ENCODE measurements at places on chromosomes 12 and 14. TPM values are rescaled to one million over a fixed set of nuclear protein-coding genes. Genes with fewer than 3 reads are reported as not detected.

The RTRAF gene
- total RNA-seq = 36.6 TPM

The CPNE8 gene
- total RNA-seq = 4.4 TPM

The NEUROD4 gene
- total RNA-seq = not detected

The TAS2R46 gene
- total RNA-seq = 6.1 TPM

The PLEKHG7 gene
- 1.0 TPM for total RNA-seq

The GRIN2B gene
- 0.67 TPM for total RNA-seq

The BICDL1 gene
- total RNA-seq = 14.7 TPM

The ABCC9 gene
- 3.7 TPM for total RNA-seq

GRCh38 chr12:92290350-92290695 lies 144.7 kb upstream of the BTG1 start:
- no peak overlapping the region for H3K4me3 ChIP-seq
- no peaks in the 10 kb centered on the region for H3K36me3 ChIP-seq

- H3K27ac ChIP-seq = no peak overlapping the region
- no peak for DNase-seq
- H3K4me3 ChIP-seq = no peak overlapping the region
- H3K36me3 ChIP-seq = no peaks in the 10 kb centered on the region
Observed at GRCh38 chr14:54174457-54174856, 217.8 kb upstream of the BMP4 start.

- H3K27ac ChIP-seq = no peak overlapping the region
- DNase-seq = no peak
- peaks cover 4% of the 10 kb centered on the region for H3K36me3 ChIP-seq
- no peak overlapping the region for H3K4me3 ChIP-seq
- no peaks in the 10 kb centered on the region for H3K27me3 ChIP-seq
Observed at GRCh38 chr12:56709759-56710376, 15.2 kb downstream of the NACA start.

DNA sequence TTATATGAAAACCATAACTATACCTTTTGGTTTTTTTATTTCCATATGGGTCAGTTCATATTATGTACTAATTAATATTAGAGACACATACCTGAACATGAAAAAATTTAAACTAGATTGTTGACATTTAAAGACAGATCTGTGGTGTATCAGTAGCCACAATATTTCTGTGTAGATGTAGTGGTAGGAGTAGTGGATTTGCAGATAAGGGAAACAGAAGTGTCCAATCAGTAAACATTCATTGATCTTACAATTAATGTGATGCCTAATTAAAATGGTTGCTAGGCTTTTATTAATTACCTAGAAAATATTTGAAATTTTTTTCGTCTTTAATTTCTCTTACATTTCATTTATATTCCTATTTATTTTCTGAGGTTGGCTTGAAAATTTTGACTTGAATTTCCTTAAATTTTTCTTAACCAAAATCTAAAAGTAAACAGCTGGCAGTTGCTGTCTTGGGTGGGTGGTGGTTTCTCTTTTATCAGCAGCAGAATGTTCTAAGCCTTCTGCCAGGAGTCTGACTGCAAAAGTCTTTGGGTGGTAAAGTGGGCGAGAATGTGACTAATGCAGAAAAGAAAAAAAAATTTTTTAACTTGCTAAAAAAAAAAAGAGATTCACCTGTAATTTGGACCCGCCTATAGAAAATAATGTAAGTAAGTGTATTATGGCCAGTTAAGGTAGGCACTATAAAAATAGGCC lies 2.4 kb downstream of the FGFR1OP2 start:
- H3K27ac ChIP-seq = no peak overlapping the region
- no peaks in the 10 kb centered on the region for H3K36me3 ChIP-seq
- no peaks in the 10 kb centered on the region for H3K27me3 ChIP-seq
- no peak overlapping the region for H3K4me3 ChIP-seq

GRCh38 chr12:94779485-94779884 lies 129.1 kb upstream of the TMCC3 start:
- no peak overlapping the region for H3K4me3 ChIP-seq
- DNase-seq = no peak
- no peaks in the 10 kb centered on the region for H3K4me1 ChIP-seq
- H3K36me3 ChIP-seq = no peaks in the 10 kb centered on the region
- no peak overlapping the region for H3K27ac ChIP-seq
- no peaks in the 10 kb centered on the region for H3K27me3 ChIP-seq

GRCh38 chr12:117897372-117898161 lies 71.2 kb downstream of the KSR2 start:
- no peak for DNase-seq
- no peaks in the 10 kb centered on the region for H3K36me3 ChIP-seq
- H3K4me3 ChIP-seq = no peak overlapping the region
- no peaks in the 10 kb centered on the region for H3K4me1 ChIP-seq
- no peaks in the 10 kb centered on the region for H3K27me3 ChIP-seq

- no peak overlapping the region for H3K4me3 ChIP-seq
- H3K27ac ChIP-seq = no peak overlapping the region
- H3K4me1 ChIP-seq = no peaks in the 10 kb centered on the region
- no peak for DNase-seq
- no peaks in the 10 kb centered on the region for H3K36me3 ChIP-seq
Observed at GRCh38 chr12:15721316-15722115, 67.7 kb downstream of the EPS8 start.

DNA sequence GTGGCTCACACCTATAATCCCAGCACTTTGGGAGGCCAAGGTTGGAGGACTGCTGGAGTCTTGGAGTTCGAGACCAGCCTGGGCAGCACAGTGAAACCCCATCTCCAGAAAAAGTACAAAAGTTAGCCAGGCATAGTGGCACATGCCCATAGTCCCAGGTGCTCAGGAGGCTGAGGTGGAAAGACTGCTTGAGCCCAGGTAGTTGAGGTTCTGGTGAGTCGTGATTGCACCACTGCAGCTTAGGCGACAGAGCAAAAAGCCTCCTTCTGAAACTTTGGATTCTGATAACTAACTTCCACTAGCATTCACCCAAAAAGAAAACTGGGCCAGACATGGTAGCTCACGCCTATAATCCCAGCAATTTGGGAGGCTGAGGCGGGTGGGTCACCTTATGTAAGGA lies 6.6 kb downstream of the BTBD7 start:
- no peak overlapping the region for H3K27ac ChIP-seq
- no peaks in the 10 kb centered on the region for H3K27me3 ChIP-seq
- DNase-seq = no peak
- no peak overlapping the region for H3K4me3 ChIP-seq
- H3K4me1 ChIP-seq = peaks cover 5% of the 10 kb centered on the region

GRCh38 chr12:75457191-75457590 lies 23.4 kb upstream of the GLIPR1 start:
- no peak overlapping the region for H3K4me3 ChIP-seq
- H3K27ac ChIP-seq = no peak overlapping the region
- no peak for DNase-seq
- no peaks in the 10 kb centered on the region for H3K36me3 ChIP-seq
- H3K4me1 ChIP-seq = no peaks in the 10 kb centered on the region

- DNase-seq = no peak
- peaks cover 9% of the 10 kb centered on the region for H3K4me1 ChIP-seq
- no peaks in the 10 kb centered on the region for H3K27me3 ChIP-seq
- no peak overlapping the region for H3K4me3 ChIP-seq
Observed at GRCh38 chr12:56996793-56997545, 9.4 kb downstream of the ZBTB39 start.

DNA sequence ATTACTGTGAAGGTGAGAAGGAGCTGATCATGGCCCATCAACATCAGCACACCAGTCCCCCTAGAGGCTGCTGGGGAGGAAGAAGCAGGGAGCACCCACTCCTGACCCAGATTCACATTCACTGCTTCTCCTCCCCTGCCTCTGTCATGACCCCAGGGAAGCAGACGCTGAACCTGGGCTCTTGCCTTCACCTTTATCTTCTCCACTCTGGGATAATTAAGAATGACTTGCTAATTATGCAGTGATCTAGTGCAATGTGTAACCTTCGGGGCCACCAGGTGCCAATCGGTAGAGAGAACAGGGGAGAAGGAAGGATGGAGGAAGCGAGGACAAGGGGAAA lies 44.4 kb upstream of the IQSEC3 start:
- no peak overlapping the region for H3K4me3 ChIP-seq
- no peak overlapping the region for H3K27ac ChIP-seq
- H3K27me3 ChIP-seq = no peaks in the 10 kb centered on the region
- H3K36me3 ChIP-seq = no peaks in the 10 kb centered on the region
- H3K4me1 ChIP-seq = no peaks in the 10 kb centered on the region
